Psoas muscle (tissue), 8 donors: ENCODE measurements at places on chromosomes 5 and 9. TPM values are rescaled to one million over a fixed set of nuclear protein-coding genes. Genes with fewer than 3 reads are reported as not detected.

GRCh38 chr9:97615439-97616072 is 17.6 kb downstream of the TSTD2 start:
- no peak for DNase-seq
- no peaks in the 10 kb centered on the region for H3K27me3 ChIP-seq
- peak overlapping the region; percentile 18 for H3K27ac ChIP-seq

- no peak for DNase-seq
- no peak overlapping the region for H3K27ac ChIP-seq
- no peaks in the 10 kb centered on the region for H3K27me3 ChIP-seq
Measured at GRCh38 chr9:111992523-111992922, 95.9 kb downstream of the UGCG start.

Gene MLANA
- total RNA-seq: not detected

DNA sequence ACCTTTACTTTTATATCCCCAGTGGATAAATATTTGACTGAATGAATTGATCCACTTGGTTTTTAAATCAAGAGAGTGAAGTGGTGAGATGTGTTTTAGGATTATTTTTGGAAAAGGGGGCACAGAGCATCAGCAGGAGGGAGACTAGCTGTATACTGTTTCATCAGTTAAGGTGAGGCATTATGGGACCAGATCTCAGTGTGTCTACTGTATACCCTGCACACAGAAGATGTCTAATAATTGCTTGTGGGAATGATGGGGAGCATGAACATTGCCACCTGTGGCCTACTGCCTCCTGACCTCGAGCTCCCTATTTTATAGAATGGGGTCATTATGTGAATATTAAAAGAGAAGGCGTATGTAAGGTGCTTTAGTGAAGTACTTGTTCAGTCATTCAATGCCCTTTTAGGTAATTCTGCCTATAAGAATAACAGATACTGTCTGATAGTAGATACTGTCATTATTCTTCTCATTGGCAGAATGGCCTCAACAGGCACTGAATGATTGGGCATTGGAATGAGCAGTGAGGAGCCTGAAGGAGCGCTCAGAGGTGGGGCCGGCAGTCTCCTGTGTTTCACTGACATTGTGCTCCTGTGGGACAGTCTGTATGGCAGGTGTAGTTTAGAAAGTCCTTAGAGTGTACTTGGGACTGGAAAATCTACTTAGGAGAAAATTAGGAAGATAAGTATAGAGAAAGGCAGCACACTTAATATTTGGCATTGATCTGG is 47.4 kb upstream of the FAM120AOS start:
- peaks cover 36% of the 10 kb centered on the region for H3K4me1 ChIP-seq
- no peaks in the 10 kb centered on the region for H3K36me3 ChIP-seq
- peak overlapping the region; percentile 5 for H3K27ac ChIP-seq
- H3K27me3 ChIP-seq: no peaks in the 10 kb centered on the region

DNA sequence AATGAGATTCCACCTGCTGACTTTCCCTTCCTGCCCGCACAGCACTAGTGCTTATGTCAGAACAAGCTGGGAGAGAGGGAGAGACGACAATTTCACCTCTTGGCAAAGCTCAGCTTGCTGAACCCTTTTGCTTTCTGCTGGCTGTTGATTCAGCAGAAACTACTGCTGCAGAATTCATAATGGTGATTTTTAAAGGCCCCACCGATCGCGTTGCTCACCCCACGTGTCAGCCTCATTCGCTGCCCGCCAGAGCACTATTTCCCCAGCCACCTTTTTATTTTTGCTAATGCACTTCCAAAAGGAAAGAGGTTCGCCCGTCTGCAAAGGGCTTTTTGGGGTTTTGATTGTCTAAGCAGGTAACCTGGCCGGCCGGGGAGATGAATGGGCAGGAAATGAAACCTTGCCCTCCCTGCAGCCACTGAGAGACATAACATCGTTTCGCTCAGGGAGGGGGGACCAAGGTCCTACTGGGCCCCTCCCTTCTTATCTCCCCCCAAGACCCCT is 1.3 kb downstream of the PPP2R2B start:
- H3K27me3 ChIP-seq: peaks cover 17% of the 10 kb centered on the region
- peaks cover 9% of the 10 kb centered on the region for H3K4me1 ChIP-seq
- H3K27ac ChIP-seq: no peak overlapping the region
- no peaks in the 10 kb centered on the region for H3K36me3 ChIP-seq
- no peak for DNase-seq

DNA sequence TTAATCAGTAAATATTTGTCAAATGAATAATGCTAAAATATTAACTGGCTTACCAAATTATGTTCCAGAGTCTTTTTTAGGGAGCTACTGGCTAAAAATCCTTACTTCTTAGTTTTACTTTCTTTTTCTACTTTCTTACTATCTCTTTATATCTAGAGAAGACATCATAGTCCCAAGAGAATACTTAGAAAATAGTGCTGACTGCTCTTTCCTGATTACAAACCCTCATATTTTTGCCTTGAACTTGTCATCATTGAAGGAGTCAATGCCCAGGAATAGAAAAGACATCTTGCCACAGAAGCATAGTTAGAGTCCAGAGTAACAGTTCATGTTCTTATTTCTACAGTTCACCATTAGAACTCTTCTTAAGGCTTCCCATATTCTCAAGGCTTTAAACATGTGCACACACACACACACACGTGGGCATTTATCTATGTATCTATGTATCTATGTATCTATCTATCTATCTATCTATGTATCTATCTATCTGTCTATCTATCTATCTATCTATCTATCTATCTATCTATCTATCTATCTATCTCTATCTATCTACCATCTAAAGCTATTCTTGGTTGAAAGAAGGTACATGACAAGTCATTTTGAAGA is 654.3 kb downstream of the ANXA1 start:
- no peak overlapping the region for H3K27ac ChIP-seq
- no peaks in the 10 kb centered on the region for H3K4me1 ChIP-seq
- no peaks in the 10 kb centered on the region for H3K27me3 ChIP-seq
- H3K36me3 ChIP-seq: no peaks in the 10 kb centered on the region
- no peak overlapping the region for H3K4me3 ChIP-seq

Gene PCDHA1
- not detected for total RNA-seq

DNA sequence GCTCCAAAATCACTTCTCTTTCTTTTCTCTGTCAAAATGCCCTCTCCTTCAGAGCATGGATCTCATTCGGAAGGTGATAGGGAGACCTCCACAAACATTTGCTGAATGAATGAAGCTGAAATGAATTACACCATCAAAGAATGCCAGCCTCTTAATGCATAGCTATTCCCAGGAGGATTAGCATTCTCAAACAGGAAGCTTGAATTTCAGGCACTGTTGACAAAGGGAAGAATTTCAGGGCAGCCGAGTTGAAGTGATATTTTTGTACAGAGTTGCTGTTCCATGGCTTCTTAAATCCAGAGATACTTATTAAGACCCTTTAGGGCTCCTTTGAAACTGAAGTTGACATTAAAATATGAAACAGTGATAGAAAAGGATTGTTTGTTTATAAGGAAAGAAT is 18.8 kb downstream of the HBEGF start:
- H3K36me3 ChIP-seq: peaks cover 3% of the 10 kb centered on the region
- H3K4me1 ChIP-seq: peaks cover 18% of the 10 kb centered on the region
- H3K4me3 ChIP-seq: no peak overlapping the region
- no peak overlapping the region for H3K27ac ChIP-seq
- no peaks in the 10 kb centered on the region for H3K27me3 ChIP-seq
- no peak for DNase-seq

Gene WDR38
- total RNA-seq: not detected

DNA sequence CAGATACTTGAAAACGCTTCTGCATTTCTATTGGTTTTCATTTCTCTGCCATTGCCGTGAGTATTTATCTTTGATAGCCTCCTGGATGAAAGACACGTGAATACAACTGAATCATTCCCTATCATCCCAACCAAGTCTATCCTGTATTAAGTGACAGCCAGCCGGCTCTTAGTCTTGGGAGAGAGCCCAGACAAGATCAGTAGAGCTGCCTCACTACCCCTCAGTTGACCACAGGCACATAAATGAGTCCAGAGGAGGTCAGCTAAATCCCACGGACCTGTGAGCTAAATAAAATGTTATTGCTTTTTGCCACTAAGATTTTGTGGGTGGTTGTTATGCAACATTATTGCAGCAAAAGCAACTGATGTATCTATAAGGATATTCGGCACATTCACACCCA is 639.0 kb upstream of the ACO1 start:
- DNase-seq: no peak
- no peaks in the 10 kb centered on the region for H3K27me3 ChIP-seq
- no peaks in the 10 kb centered on the region for H3K4me1 ChIP-seq
- no peak overlapping the region for H3K4me3 ChIP-seq
- no peak overlapping the region for H3K27ac ChIP-seq

Gene ZDHHC11
- 9.4 TPM for total RNA-seq
